ENCODE measurements at places on chromosomes 3 and 15.

- no peak for DNase-seq
Observed at GRCh38 chr15:47312161-47312560, 405.1 kb upstream of the SEMA6D start.

DNA sequence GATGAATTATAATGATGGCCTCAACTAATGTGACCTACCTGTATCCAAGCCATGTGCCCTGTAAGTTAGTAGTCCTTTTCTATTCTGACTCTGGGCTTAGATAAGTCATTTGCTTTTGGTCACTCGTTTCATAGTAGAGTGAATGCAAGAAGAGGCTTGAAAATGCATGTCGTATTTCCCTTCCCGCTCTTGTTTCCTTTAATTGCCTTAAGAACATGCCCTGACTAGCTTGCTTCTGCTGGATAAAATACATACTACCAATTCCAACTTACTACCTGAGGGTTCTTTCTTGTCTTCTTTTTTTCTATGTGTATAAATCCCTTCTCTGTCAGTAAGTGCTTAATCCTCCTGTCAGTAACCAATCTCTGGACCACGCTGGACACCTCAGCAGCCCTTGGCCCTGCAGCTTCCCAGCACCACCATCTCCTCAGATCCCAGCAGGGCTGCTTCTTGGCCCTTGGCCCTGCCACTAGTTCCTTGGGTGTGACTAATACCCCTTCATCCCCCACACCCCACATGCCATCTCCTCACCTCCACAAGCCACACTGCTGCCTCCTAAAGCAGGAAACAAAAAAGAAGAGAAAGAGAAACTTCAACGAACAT, 771.7 kb downstream of the IGSF11 start:
- no peak for DNase-seq

GRCh38 chr15:64425221-64425620, 35.2 kb upstream of the ZNF609 start:
- DNase-seq, result no peak

DNA sequence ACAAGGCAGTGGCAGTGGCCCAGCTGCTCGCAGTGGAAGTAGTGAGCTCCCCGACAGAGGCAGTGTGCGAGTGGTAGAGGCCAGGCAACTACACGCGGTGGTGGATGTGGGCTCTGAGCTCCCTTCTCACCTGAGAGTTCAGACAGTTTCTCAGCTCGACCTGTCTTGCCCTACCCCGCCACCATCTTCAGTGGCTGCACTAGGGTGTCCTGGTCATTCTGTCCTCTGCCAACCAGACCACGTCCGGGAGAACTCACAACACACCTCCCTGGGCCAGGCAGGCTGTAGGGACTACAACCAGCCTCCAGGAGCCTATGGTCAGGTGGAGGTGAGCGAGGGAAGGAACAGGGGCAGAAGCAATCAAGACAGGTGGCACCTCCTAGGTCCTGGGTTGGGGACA, 106.3 kb upstream of the SMAD3 start:
- no peak for DNase-seq

DNA sequence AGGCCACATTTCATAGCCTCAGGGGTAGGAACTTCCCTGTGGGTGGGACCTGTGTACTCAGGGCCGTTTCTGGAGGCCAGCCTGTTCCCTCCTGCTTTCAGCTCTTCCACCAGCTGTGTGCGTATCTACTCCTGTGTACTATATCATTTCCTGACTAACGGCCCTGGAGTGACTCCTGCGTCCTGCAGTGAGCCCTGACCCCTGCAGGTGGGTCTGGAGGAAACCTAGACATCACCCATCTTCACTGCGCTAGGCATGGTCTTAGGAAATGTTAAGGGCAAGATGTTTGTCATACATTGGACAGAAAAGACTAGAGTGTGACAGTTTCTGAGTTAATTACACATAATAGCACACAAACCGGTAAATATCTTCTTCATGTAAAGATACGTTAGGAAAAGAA, 297.3 kb downstream of the GABRB3 start:
- no peak for DNase-seq

DNA sequence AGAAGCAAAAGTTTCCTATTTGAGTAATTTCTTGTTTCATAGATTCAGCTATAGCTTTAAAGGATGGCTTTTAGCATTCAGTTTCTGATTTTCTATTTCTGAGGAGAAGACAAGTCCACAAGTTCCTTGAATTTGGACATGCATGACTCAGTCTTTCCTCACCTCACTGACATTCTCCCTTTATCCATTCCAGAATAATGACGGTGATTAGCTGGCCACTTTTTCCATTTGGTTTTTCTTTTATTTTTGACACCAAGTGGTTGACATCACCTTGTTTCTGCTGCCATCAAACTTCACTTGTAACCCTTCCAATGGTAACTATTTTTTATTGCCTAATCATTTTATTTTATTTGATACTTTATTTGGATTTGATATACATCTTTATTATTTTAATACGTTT, 404.4 kb upstream of the KCNMB2 start:
- DNase-seq, result no peak

- DNase-seq, result no peak
Observed at GRCh38 chr3:66644549-66644948, 143.7 kb upstream of the LRIG1 start.

Measured in retinal pigment epithelial cell (primary cell).